ENCODE measurements at places on chromosomes 5 and 9.

DNA sequence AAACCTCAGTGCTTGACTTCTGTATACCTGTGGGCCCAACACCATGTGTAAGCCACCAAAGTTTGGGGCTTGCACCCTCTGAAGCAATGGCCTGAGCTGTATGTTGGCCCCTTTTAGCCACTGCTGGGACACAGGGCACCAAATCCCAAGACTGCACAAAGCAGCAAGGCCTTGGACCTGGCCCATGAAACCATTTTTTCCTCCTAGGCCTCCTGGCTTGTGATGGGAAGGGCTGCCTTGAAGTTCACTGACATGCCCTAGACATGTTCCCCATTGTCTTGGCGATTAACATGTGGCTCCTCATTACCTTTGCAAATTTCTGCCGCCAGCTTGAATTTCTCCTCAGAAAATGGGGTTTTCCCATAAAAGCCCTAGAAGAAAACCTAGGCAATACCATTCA, 345.5 kb downstream of the MLLT3 start:
- DNase-seq = no peak

- peak; percentile 50 for DNase-seq
These were observed 16.9 kb downstream of the DNAJC18 start for GRCh38 chr5:139422307-139422893.

DNA sequence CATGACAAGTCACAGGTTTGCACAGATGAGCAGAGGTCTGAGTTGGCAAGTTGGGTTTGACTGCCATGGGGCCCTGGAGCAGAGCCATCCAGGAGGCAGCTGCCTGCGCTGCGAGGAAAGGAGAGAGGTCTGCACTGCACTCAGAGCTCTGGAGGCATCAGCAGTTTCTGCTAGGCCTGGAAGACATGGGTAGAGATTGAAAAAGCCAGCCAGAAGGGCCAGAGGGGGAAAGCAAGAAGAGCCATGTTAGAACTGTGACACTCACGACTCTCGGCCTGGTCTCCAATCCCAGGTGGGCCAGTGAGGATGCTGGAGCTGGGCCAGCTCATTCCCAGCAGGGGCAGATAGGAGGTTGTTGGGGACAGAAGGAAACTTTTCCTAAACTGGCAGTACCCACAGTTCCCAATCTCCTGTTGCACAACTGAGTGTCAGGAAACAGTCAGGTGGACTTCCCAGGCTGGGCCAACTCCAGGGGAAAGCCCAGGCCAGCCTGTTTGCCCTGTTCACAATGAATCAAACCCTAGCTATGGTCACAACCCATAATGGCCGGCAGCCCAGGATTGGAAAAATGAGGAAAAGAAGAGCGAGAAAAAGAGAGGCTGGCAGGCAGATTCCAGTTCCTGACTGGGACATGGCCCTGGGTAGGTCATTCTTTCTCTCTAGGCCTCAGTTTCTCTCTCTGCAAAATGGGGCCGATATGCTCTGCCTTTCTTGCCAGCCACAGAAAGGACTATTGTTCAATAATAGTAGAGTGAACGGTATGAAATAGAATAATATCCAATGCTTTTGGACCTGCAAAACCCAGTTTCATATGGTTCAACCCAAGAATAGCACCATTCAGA, 7.8 kb upstream of the ORM1 start:
- no peak for DNase-seq

DNA sequence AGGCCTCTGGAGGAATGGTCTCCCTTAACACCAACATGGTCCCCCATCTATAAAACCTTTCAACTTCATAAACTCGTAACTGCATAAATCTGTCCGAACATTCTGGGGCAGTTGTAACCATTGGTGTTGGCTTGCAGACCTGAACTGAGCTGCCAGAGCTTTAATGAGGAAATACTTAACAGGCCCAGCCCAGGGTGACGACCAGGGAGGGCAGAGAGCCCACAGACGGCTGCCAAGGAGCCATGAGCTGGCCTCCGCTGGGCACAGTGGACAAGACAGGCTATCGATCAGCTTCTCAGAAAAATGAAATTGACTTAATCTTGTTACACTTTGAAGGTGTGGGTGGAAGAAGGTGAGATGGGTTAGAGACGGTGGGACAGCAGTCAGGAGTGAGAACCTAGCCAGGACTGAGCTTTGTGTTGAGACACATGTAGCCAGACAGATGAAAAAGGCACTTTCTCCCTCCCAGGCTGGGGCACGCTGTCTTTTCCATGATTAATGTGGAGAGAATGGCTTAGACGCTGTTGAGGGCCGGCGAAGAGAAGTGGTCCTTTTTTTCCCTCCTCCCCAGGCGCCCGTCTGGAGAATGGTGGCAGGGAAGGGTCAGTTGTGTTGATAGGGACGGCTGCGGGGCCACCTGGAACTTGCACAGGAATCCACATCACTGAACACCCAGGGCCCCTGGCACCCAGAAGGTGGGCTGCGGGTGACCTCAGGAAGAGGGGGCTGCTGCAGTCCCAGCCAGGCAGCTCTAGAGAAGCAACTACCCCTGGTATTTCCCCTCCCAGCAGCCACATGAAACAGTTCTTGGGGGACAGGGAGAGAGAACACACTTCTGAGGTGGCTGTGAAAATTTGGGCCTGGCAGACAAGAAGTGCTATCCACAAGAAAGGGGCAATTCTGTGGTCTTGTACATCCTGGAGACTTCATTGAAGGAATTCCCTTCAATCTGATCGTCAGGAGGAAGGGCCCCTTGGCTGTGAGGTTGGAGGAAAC, 27.3 kb upstream of the TCOF1 start:
- no peak for DNase-seq

DNA sequence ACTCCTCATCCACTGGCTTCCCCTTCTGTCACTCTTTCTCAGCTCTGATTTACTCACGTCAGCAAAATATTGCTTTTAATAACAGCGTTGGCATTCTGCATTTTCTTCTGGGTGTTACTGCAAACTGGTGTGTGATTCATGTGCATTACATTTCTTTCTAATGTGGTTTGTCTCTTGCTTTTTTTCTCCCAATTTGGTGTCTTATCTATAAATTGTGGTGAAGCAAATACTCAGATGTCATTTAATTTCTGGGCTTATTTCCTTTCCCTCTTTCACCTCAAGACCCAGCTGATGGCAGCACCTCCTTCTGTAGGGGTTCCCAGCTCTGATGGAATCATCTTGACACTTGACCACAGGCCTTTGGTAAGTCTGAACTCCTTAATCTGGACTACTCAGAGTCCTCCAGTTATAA, 180.7 kb upstream of the ZNF618 start:
- no peak for DNase-seq

GRCh38 chr9:92297611-92298010, 4.1 kb upstream of the IARS1 start:
- DNase-seq = no peak

DNA sequence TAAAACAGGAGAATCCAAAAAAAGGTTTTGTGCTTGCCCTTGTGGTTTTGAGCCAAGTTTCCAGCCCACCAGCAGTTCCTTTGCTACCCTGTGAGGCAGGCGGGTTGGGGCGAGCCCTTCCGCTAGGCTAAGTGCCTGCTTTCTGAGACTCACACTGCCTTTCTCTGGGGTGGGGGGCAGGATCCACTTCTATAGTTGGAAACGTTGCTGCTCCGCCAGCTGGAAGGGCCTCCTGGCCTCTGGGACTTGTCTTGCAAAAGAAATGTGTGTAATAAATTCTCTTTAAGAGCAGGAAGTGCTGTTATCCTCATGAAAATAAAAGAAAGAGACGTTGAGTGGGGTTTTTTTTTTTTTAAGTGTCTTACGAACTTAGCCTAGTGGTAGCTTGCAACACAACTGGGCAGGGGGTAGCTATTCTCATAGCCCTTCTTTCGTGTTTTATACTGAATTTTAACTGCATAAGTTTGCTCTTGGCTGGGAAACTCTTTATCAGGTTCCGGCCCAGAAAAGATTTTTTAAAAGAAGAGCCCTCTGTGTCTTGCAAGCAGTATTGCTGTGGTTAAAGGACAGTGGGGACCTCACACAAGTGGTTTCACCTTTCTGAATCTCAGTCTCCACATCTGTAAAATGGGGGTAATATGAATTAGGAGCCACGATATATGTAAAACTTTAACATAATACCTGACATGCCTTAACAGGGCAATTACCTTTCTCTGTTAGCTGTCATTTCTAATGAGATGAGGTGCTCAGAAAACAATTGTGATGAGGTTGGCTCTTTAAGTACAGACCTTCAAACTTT, 19.8 kb downstream of the JADE2 start:
- DNase-seq = peak; percentile 20

- DNase-seq = no peak
These were observed 20.8 kb downstream of the ANKRD55 start for GRCh38 chr5:56212130-56212879.

DNA sequence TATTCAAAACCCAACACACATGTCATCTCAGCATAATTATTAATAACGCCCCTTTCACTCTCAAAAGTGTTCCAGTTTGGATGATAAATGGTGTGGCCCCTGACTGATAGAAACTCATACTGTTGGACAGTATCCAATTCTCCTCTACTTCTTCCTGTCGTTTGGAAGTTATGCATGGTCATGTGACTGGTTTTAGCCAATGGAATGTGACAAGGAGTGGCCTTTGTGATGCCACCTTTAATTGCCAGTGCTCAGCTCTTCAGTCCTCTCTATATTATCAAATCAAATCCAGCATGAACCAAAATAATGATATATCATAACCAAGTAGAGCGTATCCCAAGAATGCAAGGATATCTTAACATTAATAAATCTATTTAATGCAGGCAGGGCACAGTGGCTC, 117.8 kb upstream of the SPIN1 start:
- DNase-seq = no peak

DNA sequence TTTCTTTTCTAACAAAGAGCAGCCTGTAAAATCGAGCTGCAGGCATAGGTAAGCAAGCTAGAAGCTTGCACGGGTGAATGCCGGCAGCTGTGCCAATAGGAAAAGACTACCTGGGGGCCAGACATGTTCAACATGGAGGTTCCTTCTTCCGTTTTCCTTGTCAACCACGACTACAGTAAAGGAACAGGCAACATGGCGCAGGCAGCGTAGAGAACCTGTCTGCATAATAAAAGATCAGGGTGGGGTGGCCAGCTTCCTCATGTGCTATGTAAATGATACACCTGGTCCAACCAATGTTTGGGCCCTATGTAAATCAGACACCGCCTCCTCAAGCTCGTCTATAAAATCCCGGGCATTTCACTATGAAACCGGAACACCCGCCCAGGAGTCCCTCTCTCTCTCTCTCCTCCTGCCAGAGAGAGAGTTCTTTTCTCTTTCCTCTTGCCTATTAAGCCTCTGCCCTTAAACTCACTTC, 103.8 kb upstream of the LIFR start:
- no peak for DNase-seq

DNA sequence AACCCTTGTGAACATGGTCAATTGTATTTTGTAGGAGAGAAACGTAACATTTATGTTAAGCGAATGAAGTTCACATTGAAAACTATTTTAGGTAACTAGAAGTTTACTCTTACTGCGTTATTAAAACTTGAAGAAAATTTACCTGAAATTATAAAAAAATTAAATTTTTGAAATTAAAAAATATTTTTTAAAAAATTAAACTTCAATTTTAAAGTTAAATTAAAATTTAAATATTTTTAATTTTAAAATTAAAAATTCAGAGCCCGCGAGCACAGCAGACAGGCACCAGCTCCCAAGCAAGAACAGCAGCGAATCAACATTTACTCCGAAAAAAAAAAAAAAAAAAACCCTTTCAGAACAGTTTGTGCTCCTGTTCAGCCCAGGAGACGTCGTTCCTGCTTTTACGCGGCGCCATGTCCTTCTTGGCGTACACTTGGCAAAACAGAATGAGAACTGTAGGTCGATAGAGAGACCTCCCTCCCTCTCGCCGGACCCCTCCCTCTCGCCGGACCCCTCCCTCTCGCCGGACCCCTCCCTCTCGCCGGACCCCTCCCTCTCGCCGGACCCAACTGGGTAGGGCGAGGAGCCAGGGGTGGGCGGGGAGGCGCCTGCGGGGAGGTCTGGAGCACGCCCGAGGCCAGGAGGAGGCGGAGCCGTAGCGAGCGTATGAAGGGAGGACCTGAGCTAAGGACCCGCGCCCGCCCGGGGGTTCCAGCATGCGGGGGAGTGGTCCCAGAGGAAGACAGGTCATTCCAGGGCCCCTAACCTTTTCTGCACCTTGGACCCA, 235.8 kb downstream of the ROR2 start:
- DNase-seq = no peak

DNA sequence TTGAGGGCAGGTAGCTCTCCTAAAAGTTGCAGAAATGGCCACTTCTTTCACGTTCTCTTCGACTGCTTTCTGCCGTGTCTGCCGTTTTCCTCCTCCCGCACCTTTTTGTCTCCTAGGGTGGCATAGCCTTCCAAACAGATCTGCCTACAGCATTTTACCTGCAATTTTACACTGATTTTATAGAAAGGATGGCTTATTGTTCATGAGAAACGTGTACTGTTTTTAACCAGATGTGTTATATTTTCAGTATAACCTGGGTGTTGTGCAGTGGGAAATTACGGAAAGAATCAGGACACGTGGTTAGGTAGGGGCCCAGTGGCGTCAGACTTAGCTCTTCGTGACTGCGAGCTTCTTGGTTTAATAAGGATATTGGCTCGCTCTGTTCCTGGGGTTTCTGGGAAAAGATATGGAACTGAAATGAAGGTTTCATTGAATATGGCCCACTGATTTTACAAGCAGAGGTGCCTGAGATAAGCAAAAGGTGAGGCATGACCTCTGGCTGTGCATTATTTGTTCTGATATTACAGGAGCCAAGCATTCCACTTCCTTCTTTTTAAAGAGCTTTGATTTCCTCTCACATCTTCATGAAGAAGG, 43.7 kb upstream of the PRSS3 start:
- no peak for DNase-seq

- no peak for DNase-seq
These were observed 137.3 kb upstream of the KLF9 start for GRCh38 chr9:70551801-70552200.

GRCh38 chr5:74767579-74767913, 497 bp downstream of the NSA2 start:
- no peak for DNase-seq

DNA sequence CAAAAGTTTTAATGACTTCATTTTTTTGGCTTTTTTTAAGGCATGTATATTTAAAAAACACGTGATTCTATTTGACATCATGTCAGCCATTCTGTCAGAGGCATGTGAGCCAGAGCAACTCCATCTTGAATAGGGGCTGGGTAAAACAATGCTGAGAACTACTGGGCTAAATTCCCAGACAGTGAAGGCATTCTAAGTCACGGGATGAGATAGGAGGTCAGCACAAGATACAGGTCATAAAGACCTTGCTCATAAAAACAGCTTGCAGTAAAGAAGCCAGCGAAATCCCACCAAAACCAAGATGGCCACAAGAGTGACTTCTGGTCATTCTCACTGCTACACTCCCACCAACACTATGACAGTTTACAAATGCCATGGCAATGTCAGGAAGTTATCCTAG, 1000.6 kb upstream of the DMAC1 start:
- DNase-seq = no peak

GRCh38 chr5:123951582-123951977, 439.6 kb downstream of the CSNK1G3 start:
- no peak for DNase-seq

- no peak for DNase-seq
These were observed 3.4 kb upstream of the CCDC187 start for GRCh38 chr9:136307215-136307750.
